ENCODE measurements at places on chromosomes 4 and X.

GRCh38 chrX:110086916-110087484 is 84.1 kb downstream of the TMEM164 start:
- DNase-seq = no peak
- peaks cover 17% of the 10 kb centered on the region for H3K4me1 ChIP-seq
- no peak overlapping the region for H3K4me3 ChIP-seq
- H3K36me3 ChIP-seq = peaks cover 12% of the 10 kb centered on the region
- H3K27ac ChIP-seq = peak overlapping the region; percentile 58

- H3K36me3 ChIP-seq = no peaks in the 10 kb centered on the region
- H3K27me3 ChIP-seq = no peaks in the 10 kb centered on the region
- no peak overlapping the region for H3K4me3 ChIP-seq
- DNase-seq = no peak
Observed at GRCh38 chrX:11460347-11460746, 167.1 kb downstream of the AMELX start.

DNA sequence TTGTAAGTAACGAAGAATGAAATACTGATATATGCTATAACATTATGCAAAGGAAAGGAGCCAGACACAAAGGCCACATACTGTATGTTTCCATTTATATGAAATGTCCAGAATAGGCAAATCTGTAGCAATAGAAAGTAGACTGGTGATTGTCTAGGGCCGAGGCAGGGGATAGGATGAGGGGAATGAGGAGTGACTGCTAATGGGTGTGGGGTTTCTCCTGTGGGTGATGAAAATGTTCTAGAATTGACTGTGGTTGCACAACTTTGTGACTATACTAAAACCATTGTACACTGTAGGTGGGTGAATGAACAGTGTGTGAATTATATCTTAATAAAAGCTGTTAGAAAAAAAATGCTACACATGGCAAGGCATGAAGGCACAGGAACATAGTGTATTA is 19.9 kb upstream of the SUPT20HL1 start:
- H3K27me3 ChIP-seq = peaks cover 8% of the 10 kb centered on the region
- DNase-seq = no peak
- H3K36me3 ChIP-seq = no peaks in the 10 kb centered on the region

DNA sequence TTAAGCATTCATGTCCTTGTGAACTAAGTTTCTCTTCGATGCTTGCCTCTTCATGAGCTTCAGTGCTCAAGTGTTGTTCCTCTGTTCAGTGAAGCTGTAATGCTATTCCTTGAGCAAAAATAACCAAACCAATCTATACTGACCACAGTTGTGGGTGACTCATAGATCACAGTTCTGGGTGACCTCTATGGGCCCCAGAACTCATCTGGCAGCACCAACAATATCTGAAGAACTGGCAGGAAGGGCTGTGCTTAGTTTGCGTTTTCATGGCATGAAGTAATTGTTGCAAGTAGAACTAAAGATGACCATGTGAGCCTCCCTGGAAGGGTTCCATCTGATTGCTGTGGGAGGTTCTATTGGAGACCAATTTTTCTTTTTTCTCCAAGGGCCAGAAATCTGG is 106.2 kb downstream of the CCNG2 start:
- no peak overlapping the region for H3K27ac ChIP-seq
- peaks cover 7% of the 10 kb centered on the region for H3K27me3 ChIP-seq
- H3K4me1 ChIP-seq = no peaks in the 10 kb centered on the region
- H3K4me3 ChIP-seq = no peak overlapping the region
- DNase-seq = no peak
- H3K36me3 ChIP-seq = no peaks in the 10 kb centered on the region

DNA sequence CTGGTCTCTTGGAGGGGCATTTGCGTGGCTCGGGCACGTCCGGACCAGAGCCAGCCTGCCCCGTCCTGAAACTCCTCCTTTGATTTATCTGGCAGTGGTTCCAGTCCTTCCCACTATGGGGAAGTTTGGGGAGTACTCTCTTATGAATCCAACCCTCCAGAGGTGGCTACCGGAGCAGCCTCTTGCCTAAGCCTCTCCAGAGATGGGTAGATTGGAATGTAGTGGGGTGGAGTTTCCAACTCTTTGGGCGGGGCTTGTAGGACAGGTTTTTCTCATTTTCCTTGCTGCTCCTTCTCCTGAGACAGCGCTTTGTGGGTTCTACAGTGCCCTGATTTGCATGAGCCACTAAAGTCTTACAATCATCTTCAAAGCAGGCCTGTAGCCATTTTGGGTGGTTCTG is 60.1 kb upstream of the XAGE1B start:
- peak overlapping the region; percentile 35 for H3K4me3 ChIP-seq
- H3K27me3 ChIP-seq = no peaks in the 10 kb centered on the region
- H3K36me3 ChIP-seq = no peaks in the 10 kb centered on the region
- no peaks in the 10 kb centered on the region for H3K4me1 ChIP-seq

DNA sequence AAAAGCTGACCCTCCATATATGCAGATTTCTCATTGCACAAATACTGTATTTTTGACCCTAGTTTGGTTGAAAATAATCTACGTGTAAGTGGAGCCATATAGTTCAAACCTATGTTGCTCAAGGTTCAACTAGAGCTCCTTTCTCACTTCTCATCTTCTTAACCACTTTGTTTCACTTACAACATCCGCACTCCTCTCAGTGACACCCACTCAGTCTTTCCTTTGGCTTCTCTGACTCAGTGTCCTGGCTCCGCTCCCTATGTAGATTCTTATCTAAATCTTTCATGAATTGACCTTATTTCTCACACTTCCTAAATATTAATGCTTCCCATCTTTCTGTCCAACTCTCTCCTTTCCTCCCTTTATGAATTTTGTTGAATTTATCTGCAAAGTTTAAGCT is 32.9 kb upstream of the DKK2 start:
- peaks cover 6% of the 10 kb centered on the region for H3K27me3 ChIP-seq
- H3K4me3 ChIP-seq = no peak overlapping the region
- no peak for DNase-seq

GRCh38 chr4:116599859-116600258 is 485.5 kb downstream of the TRAM1L1 start:
- no peak overlapping the region for H3K27ac ChIP-seq
- H3K4me3 ChIP-seq = no peak overlapping the region
- no peak for DNase-seq

DNA sequence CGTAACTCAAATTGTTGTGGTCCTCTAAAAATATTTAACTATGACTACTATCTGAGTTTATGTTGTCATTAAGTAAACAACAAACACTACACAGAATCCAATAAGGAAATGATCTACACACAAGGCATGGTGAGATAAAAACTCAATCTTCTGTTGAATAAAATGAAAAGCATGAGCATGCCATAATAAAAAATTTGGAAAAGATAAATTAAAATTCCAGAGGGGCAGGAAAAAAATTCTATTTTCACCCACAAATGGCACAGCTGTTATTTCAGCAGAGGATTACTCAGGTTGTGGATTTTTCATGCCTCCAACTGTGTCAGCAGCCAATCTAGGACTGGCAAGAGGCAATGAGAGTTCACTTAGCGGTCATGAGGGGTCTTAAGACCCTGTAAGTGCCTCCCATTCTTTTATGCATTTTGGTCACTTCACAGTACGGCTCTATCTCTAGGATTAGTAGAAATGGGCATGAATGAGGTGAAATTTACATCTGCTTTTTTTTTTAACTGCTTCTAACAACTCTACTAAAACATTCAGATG is 639.8 kb upstream of the DIPK2B start:
- H3K4me1 ChIP-seq = peaks cover 6% of the 10 kb centered on the region
- H3K27me3 ChIP-seq = no peaks in the 10 kb centered on the region
- no peak overlapping the region for H3K27ac ChIP-seq
- H3K4me3 ChIP-seq = no peak overlapping the region

GRCh38 chr4:4690854-4691253 is 149.0 kb upstream of the STX18 start:
- no peak overlapping the region for H3K27ac ChIP-seq
- no peaks in the 10 kb centered on the region for H3K27me3 ChIP-seq
- H3K36me3 ChIP-seq = no peaks in the 10 kb centered on the region
- H3K4me1 ChIP-seq = peaks cover 42% of the 10 kb centered on the region
- DNase-seq = no peak

DNA sequence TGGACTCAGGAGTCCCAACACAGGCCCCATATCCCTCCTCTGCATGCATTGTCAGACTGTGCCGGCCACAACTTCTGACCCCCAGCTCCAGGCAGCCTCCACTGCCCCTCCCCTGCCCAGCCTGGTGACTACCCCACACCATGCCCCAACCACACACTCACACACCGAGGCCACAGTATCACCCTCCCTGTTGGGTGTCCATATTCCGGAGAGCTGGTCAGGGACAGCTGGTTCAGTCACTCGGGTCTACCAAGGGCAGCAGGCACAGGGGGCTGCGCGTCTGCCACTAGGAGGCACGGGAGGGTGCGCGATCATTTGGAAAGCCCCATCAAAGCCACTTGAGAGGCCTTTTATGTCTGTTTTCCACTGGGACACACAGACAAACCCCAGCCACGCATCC is 26.3 kb downstream of the CCNQ start:
- H3K36me3 ChIP-seq = no peaks in the 10 kb centered on the region
- no peaks in the 10 kb centered on the region for H3K27me3 ChIP-seq
- no peak overlapping the region for H3K4me3 ChIP-seq
- H3K4me1 ChIP-seq = no peaks in the 10 kb centered on the region
- no peak overlapping the region for H3K27ac ChIP-seq

GRCh38 chrX:104315555-104315954 is 60.8 kb upstream of the ESX1 start:
- H3K36me3 ChIP-seq = no peaks in the 10 kb centered on the region
- H3K4me3 ChIP-seq = no peak overlapping the region
- no peak overlapping the region for H3K27ac ChIP-seq
- no peaks in the 10 kb centered on the region for H3K27me3 ChIP-seq
- peaks cover 4% of the 10 kb centered on the region for H3K4me1 ChIP-seq
